ENCODE measurements at places on chromosomes 6 and 20. TPM values are rescaled to one million over a fixed set of nuclear protein-coding genes. Genes with fewer than 3 reads are reported as not detected.

DNA sequence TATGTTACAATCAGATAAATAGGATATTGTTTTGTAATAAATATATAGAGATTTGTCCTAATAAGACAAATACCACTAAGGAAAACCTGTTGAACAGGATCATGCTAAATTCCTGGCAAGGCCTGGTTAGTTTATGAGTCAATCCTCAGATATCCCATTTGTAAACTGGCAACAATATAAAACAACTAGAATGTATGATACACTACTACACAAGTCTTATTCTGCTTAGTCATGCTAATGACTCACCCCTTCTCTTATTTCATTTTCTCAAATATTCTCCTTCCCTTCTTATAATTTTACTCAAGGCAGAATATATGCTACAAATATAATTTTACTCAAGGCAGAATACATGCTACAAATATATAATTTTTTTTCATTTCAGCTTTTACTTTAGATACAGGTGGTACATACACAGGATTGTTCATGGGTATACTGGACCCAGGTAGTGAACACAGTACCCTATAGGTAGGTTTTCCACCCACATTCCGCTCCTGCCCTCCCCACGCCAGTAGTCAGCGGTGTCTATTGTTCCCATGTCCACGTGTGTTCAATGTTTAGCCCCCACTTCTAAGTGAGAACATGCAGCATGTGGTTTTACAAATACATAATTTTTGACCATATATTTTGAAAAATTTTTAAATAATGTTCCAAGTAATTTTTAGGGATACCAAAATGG lies 6.3 kb downstream of the OSER1 start:
- no peak overlapping the region for H3K4me3 ChIP-seq
- no peak for DNase-seq
- peaks cover 64% of the 10 kb centered on the region for H3K36me3 ChIP-seq
- peaks cover 52% of the 10 kb centered on the region for H3K4me1 ChIP-seq
- no peaks in the 10 kb centered on the region for H3K27me3 ChIP-seq

DNA sequence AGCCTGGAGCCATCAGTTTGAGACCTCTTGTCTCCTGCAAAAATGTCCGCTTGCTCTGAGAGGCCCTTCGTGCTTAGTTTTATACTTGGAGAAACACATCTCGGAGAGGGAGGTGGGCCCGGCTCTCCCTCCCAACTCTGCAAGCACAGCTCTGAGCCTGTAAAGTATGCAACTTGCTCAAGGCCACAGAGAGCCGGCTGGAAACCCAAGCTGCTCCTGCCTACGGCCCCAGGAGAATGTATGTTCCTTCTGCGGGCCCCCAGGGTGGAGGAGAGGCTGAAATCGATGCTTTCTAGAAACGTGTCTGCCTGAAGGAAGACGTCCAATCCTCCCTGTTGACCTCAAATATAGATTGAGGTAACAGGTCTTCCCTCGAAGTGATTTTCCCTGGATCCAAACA lies 205.4 kb downstream of the PREX1 start:
- no peak overlapping the region for H3K27ac ChIP-seq
- H3K36me3 ChIP-seq: peaks cover 19% of the 10 kb centered on the region
- H3K4me1 ChIP-seq: peaks cover 17% of the 10 kb centered on the region
- H3K27me3 ChIP-seq: no peaks in the 10 kb centered on the region
- DNase-seq: no peak

The MUCL3 gene
- total RNA-seq: not detected

DNA sequence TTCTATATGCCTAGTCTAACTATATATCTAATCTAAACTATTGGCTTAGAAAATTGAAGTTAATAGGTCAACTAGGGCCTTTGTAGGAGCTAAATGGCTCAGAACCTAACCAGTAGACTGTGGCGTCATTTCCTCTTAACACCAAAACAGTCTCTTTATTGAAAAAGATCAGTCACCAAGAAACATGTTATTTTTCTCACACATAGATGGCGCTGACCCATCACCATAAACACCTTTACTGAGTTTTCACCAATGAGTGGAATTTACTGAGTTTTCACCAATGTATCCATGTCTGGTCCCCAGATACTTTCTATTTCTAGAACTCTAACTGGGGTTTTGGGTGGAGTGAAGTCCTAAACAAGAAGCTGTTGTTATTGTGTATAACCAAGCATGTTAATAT lies 636.0 kb downstream of the BCKDHB start:
- no peaks in the 10 kb centered on the region for H3K27me3 ChIP-seq
- no peak overlapping the region for H3K27ac ChIP-seq

The CCM2L gene
- not detected for total RNA-seq

DNA sequence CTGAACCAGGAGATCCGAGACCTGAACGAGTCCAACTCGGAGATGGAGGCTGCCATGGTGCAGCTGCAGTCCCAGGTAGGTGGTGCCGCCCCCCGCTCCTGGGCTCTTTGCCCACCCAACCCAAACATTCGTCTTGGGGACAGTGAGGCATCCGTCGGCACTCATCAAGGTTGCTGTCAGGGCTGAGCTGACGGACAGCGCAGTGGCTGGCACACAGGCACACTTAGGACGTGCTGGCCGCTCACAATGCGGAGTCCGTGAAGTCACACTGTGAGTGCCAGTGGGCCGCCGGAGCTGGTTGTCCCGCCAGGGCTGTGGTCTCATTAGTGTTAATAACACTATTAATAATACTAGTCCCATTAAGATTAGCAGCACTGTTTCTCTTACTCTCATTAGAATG lies 18.2 kb upstream of the PCMTD2 start:
- no peaks in the 10 kb centered on the region for H3K27me3 ChIP-seq
- H3K27ac ChIP-seq: no peak overlapping the region
- no peak overlapping the region for H3K4me3 ChIP-seq
- no peak for DNase-seq
- no peaks in the 10 kb centered on the region for H3K36me3 ChIP-seq

The PRDM13 gene
- total RNA-seq: not detected

- H3K4me3 ChIP-seq: no peak overlapping the region
- no peak for DNase-seq
- H3K36me3 ChIP-seq: no peaks in the 10 kb centered on the region
- no peaks in the 10 kb centered on the region for H3K27me3 ChIP-seq
- H3K4me1 ChIP-seq: no peaks in the 10 kb centered on the region
Observed at GRCh38 chr20:24489631-24490260, 20.3 kb downstream of the SYNDIG1 start.

DNA sequence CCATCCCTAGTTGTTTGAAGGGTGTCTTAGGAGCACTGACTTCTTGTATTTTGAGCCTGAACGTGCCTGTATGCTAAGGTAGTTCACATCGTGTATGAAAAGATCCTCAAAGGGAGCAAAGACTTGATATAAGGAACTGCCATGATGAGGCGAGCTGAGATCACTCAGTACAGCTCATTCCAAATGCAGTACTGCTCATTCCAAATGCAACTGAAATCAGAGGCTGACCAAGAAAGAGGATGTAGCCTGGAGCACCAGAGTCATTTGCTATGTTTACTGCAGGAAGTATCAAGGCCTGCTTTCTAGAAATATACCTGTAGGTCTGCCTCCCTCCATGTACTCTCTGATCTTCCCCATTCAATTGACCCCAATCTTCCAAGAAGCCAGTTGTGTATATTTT lies 832.2 kb downstream of the EYS start:
- H3K36me3 ChIP-seq: no peaks in the 10 kb centered on the region
- H3K4me1 ChIP-seq: no peaks in the 10 kb centered on the region
- no peaks in the 10 kb centered on the region for H3K27me3 ChIP-seq
- DNase-seq: no peak

The MLN gene
- total RNA-seq: not detected

The EEF1A1 gene
- 11,266 TPM for total RNA-seq

DNA sequence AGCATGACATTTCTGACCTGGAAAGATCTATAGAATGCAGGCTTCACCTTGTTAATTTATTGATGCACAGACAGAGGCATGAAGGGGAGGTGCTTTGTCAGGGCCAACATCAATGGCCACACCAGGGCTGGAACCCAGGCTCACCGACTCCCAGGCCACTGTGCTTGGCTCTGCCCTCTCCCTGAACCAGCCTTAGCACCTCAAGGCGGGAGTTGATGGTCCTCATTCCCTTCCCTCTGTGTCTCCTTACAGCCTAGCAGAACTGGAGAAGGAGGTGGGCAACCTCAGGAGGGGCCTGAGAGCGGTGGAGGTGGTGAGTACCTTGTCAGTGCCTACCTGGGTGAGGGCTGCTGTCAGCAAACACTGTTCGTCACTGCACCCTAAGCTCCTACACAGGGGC lies 35.6 kb downstream of the MOCS1 start:
- no peaks in the 10 kb centered on the region for H3K36me3 ChIP-seq
- no peak for DNase-seq
- no peak overlapping the region for H3K27ac ChIP-seq
- no peaks in the 10 kb centered on the region for H3K27me3 ChIP-seq
- no peak overlapping the region for H3K4me3 ChIP-seq
- H3K4me1 ChIP-seq: no peaks in the 10 kb centered on the region

The PRR3 gene
- total RNA-seq: 36.6 TPM

Data from activated T-helper 2 cell treated with anti-CD3 and anti-CD28 coated beads, Interferon-gamma antibody, Interleukin-2, Interleukin-4, amounts not matched to agents 10 μg/mL and 5 μg/mL and 100 μg/mL, durations not matched to agents 14 hours and 24 hours and 36 hours (primary cell).